ENCODE measurements at places on chromosomes 1 and 21. TPM values are rescaled to one million over a fixed set of nuclear protein-coding genes. Genes with fewer than 3 reads are reported as not detected.

DNA sequence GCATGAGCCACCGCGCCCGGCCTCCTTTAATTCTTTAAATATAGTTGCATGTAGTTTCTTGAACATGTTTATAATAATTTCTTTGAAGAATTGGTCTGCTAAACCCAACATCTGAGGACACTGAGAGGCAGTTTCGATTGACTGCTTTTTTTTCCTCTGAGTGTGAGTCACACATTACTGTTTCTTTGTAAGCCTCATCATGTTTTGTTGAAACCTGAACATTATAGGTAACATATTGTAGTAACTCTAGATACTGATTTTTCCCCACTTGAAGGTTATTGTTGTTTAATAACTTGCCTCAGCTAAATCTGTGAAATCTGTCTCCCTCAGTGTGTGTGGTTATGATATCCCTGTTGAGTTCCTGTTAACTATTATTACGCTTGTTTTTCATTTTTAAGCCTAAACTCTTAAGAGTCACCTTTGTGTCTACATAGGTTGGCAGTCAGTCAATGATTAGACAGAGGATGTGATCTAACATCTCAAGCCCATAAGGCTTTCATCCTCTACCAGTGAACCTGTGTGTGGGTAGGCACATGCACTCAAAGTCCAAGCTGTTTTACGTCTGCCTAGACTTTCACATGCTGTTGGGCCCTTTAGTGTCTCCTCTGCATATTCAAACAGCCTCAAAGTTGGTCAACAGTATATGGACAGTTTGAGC lies 155.5 kb downstream of the KCNH1 start:
- no peaks in the 10 kb centered on the region for H3K27me3 ChIP-seq
- H3K36me3 ChIP-seq = no peaks in the 10 kb centered on the region
- no peak overlapping the region for H3K4me3 ChIP-seq
- H3K27ac ChIP-seq = no peak overlapping the region
- no peak for DNase-seq
- H3K4me1 ChIP-seq = no peaks in the 10 kb centered on the region

DNA sequence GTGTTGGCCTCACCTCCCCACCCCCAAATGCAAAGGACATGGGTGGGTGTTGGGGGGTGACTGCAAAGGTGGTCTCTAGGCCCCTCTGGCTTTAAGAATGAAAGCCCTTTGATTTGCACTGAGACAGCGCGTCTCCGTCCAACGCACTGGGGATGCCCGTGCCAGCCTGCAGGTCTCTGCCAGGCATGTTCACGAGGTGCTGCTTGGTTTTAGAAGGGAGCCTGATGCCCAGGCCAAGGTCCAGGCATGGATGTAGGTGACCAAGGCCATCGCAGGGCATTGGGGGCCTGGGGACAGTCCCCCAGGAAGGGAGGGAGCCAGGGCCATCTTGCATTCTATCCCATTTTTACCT lies 363.6 kb upstream of the VAMP3 start:
- no peak overlapping the region for H3K4me3 ChIP-seq
- H3K36me3 ChIP-seq = no peaks in the 10 kb centered on the region
- no peak overlapping the region for H3K27ac ChIP-seq
- no peak for DNase-seq

The MNDA gene
- total RNA-seq = 11.3 TPM

GRCh38 chr21:29293495-29293894 lies 5.2 kb upstream of the BACH1 start:
- no peaks in the 10 kb centered on the region for H3K27me3 ChIP-seq
- H3K27ac ChIP-seq = no peak overlapping the region
- no peak for DNase-seq
- no peak overlapping the region for H3K4me3 ChIP-seq
- no peaks in the 10 kb centered on the region for H3K4me1 ChIP-seq

The KRTAP21-2 gene
- total RNA-seq = not detected
